ENCODE measurements at places on chromosomes 6 and 20.

DNA sequence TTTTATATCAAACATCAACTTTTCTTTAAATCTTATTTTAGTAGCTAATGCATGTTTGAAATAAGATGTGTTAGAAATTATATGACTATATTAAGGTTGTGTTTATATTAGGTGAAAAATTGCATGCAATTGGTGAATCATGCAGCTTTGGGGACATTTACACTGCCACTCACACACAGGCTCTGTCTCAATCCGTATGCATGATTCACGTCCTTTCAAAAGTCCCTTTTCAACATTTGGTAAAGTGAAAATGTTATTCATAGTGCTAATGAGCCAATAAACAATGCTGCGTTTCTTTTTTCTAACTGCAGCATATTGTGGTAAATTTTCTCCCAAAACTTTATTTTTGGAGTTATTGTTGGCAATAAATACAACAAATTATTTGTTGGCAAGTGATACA lies 198.0 kb downstream of the FUT9 start:
- H3K4me3 ChIP-seq = no peak overlapping the region
- no peaks in the 10 kb centered on the region for H3K36me3 ChIP-seq
- peaks cover 2% of the 10 kb centered on the region for H3K4me1 ChIP-seq
- DNase-seq = no peak
- H3K27me3 ChIP-seq = no peaks in the 10 kb centered on the region
- H3K27ac ChIP-seq = no peak overlapping the region

- peaks cover 5% of the 10 kb centered on the region for H3K36me3 ChIP-seq
- no peaks in the 10 kb centered on the region for H3K27me3 ChIP-seq
- H3K27ac ChIP-seq = no peak overlapping the region
- H3K4me3 ChIP-seq = no peak overlapping the region
- no peak for DNase-seq
- no peaks in the 10 kb centered on the region for H3K4me1 ChIP-seq
Observed at GRCh38 chr20:51389543-51390264, 152.8 kb downstream of the NFATC2 start.

DNA sequence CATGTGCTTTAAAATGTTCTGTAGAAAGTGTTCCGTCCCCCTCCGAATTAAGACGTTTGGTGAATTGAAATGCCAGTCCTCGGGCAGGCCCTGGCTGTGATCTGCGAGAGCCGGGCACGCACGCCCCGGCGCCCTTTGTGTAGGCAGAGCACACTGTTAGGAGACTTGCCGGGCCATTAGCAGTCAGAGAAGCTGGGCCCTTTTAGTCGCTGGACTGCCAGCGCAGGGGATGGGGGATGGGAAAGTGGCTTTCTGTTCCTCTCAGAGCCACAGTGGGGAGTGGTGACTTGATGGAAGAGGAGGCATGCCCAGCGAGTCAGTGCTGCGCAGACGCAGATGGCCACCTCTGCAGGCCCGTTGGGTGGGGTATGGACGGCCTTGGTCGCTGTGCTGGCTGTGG lies 2.2 kb downstream of the PPP1R3G start:
- no peak overlapping the region for H3K4me3 ChIP-seq
- peaks cover 29% of the 10 kb centered on the region for H3K27me3 ChIP-seq
- H3K27ac ChIP-seq = no peak overlapping the region
- no peak for DNase-seq
- peaks cover 17% of the 10 kb centered on the region for H3K4me1 ChIP-seq
- H3K36me3 ChIP-seq = no peaks in the 10 kb centered on the region

- H3K27me3 ChIP-seq = no peaks in the 10 kb centered on the region
- H3K4me1 ChIP-seq = peaks cover 7% of the 10 kb centered on the region
Observed at GRCh38 chr6:111774346-111774703, 98.9 kb downstream of the FYN start.

DNA sequence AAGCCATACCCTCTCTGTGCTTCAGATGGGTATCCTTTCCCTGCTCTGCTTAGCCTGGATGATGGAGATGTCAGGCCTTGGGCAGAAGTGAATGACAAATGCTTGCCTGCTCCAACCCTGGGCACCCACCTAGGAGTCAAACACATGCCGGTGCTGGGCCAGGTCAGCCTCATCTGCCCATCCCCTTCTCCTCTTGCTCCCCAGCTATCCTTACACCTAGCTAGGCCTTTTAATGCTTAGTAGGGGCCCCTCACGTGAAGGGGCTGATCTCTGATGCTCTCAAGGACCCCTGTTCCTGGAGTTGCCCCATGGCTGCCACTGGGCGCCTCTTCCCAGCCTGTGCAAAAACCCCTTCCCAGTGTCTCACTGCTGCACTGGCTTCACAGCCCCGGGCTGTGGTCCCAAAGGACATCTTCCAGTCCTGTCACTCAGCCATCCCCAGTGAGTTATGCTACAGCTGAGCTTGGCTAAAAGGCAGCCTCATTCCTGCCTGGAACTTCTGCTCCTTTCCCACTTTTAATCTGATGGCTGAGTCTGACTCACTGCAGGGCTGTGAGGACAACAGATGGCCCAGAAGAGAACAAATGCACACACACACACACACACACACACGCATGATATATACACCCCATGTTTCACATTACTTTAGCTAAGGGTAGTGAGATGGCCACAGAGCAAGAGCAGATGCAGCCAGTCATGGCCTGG lies 12.8 kb upstream of the SDCBP2 start:
- H3K4me1 ChIP-seq = peaks cover 11% of the 10 kb centered on the region
- DNase-seq = peak; percentile 48
- H3K27ac ChIP-seq = no peak overlapping the region
- H3K27me3 ChIP-seq = no peaks in the 10 kb centered on the region

DNA sequence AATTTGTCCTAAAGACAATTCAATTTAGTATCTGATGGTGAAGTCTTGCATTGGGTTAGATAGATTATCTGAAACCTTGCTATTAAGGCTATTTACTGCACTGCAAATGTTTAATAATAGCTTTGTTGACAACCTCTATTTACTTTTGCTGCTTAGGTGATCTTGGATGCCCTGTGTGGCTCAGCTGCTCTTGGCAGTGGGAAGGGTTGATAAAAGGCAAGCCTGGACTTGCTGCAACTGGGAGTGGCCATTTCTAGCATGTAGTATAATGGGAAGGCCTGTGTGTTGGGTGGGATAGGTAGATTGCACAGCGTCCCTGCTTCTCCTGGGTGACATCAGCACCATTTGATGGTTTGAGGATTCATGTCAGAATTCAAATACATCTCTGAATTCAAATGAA lies 49.1 kb downstream of the ARMC2 start:
- no peaks in the 10 kb centered on the region for H3K36me3 ChIP-seq
- H3K27ac ChIP-seq = no peak overlapping the region

- no peak for DNase-seq
- no peaks in the 10 kb centered on the region for H3K36me3 ChIP-seq
- H3K27me3 ChIP-seq = no peaks in the 10 kb centered on the region
- H3K4me1 ChIP-seq = no peaks in the 10 kb centered on the region
Observed at GRCh38 chr6:84332139-84333034, 104.9 kb upstream of the CEP162 start.

DNA sequence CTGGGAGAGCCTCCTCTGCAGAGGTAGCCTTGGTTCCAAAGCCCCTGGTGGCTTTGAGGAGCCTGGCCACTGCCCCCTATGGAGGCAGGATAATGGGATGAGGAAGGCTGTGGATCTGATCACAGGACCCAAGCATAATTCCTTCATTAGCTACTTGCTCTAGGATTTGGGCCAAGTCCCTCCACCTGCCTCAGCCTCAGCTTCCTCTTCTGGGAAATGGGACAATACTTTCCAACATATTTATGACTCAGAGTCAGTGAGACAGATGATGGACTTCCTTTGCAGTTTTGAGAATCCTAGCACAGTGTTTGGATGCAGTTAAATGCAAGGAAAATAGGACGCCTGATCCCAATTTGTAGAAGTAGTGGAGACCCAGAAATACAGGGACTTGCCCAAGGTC lies 63.8 kb upstream of the MYL9 start:
- no peak overlapping the region for H3K4me3 ChIP-seq
- no peak overlapping the region for H3K27ac ChIP-seq
- no peak for DNase-seq
- H3K27me3 ChIP-seq = no peaks in the 10 kb centered on the region

DNA sequence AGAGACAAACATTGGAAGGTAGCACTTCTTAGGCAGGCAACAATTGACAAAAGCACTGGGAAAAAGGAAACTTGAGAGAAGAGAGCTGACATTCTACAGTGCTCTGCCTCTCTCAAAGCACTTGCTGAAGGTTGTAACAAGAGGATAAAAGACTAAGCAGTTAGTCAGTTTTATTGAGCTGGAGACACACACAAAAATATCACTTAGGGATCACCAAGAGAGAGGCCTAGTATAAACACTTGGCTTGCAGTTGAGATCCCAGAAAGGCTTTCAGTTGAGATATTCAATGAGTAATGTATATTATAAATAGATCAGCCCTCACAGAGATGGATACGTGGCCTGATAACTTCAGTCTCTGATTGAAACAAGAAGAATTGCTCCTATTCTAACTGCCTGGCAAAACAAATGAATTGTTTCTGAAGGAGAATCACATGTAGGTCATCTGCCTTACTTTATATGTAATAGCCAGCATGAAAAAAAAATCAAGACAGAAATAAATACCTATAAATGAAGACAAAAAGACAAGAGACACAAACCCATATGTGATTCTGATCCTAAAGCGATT lies 747.2 kb upstream of the MAN1A1 start:
- H3K36me3 ChIP-seq = no peaks in the 10 kb centered on the region
- H3K4me1 ChIP-seq = no peaks in the 10 kb centered on the region
- DNase-seq = no peak

DNA sequence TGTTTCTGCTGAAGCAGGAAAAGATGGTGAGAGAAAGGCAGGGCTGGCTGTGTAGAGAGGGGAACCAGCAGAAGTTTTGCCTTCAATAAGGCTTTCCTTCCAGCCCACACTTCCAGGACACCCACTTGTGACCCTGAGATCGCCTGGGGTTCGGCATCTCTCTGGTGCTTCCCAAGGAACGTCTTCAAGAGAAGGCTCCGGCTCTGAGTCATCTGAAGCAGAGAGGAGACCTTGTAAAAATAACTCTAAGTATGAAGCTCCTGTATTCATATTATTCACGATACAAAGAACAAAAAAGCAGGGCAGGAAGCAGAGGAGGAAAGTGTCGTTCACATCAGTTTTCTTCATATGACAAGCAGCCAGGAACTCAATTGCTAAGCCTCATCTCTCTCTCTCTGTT lies 95.4 kb upstream of the MRPS10 start:
- H3K27me3 ChIP-seq = no peaks in the 10 kb centered on the region
- no peaks in the 10 kb centered on the region for H3K36me3 ChIP-seq
- H3K27ac ChIP-seq = no peak overlapping the region
- no peak for DNase-seq

Data from trophoblast cell (in vitro differentiated cells and primary cell).